ENCODE measurements at places on chromosomes 7 and 10.

DNA sequence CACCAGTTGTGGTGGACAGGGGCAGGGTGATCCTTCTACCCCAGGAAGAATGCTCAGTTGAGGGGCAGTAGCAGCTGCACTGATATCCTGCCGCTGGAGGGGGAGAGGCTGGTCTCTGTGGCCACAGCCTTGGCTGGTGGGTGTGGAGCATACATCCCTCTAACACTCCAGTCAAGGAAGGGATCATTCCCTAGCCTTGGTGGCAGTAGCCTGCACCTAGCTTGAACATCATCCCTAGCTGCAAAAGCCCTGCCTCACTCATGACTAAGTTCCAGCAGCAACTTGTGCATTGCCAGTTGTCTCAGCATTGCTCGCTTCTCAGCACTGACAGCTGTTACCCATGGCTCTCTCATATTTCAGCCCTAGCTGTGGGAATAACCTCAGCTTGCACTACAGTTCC lies 688.9 kb upstream of the POT1 start:
- no peak for DNase-seq

GRCh38 chr7:140540136-140540777 lies 61.0 kb upstream of the MKRN1 start:
- DNase-seq: no peak

DNA sequence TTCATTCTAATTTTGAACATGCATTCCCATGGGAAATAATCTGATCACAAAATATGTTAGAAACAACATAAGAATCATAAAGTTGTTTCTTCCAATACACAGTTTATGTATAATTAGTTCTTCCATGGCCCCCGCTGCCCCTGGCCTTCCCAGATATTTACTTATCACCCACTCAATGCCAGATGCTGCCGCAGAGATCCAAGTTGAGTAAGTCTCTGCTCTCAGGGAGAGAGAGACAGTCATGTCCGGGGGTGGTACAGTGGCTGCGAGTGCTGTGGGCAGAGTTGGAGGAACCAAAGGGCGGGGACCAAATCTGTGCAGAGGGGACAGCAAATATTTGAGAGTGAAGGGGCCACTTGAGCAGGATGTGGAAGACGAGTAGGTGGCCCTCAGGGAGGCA lies 37.1 kb downstream of the COL26A1 start:
- no peak for DNase-seq

GRCh38 chr7:28299556-28299955 lies 112.8 kb upstream of the CREB5 start:
- no peak for DNase-seq

DNA sequence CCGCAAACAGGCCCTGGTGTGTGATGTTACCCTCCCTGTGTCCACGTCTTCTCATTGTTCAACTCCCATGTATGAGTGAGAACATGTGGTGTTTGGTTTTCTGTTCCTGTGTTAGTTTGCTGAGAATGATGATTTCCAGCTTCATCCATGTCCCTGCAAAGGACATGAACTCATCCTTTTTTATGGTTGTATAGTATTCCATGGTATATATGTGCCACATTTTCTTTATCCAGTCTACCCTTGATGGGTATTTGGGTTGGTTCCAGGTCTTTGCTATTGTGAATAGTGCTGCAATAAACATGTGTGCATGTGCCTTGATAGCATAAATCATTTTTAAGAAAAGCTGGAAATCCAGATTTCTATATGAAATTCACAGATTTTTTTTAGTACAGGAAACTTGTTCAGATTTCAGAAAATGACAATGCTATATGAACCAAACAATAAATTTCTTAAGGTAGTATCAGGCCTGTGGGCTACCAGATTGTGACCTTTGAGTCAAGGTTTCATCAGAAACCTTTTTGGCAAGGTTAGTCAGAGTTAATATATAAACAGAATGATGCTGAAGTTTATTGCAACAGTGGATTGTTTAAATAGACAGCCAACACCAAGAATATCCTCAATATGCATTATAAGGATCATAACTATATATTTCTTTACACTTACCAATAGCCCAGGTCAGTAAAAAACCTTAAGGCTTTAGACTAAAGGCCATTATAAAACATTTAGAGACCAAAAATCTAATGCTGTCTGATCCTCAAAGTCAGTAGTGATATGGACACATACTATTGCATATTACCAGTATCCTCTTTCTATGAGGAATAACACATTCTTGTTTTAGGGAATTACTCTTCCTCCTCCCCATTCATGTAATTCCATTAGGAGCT lies 68.7 kb upstream of the PAPSS2 start:
- no peak for DNase-seq

- no peak for DNase-seq
Observed at GRCh38 chr7:92793656-92794205, 42.6 kb downstream of the CDK6 start.

GRCh38 chr7:94115316-94115715 lies 111.2 kb upstream of the BET1 start:
- no peak for DNase-seq

GRCh38 chr7:30713392-30713791 lies 31.1 kb upstream of the CRHR2 start:
- no peak for DNase-seq

- DNase-seq: no peak
Observed at GRCh38 chr10:101260764-101261481, 31.7 kb upstream of the LBX1 start.

DNA sequence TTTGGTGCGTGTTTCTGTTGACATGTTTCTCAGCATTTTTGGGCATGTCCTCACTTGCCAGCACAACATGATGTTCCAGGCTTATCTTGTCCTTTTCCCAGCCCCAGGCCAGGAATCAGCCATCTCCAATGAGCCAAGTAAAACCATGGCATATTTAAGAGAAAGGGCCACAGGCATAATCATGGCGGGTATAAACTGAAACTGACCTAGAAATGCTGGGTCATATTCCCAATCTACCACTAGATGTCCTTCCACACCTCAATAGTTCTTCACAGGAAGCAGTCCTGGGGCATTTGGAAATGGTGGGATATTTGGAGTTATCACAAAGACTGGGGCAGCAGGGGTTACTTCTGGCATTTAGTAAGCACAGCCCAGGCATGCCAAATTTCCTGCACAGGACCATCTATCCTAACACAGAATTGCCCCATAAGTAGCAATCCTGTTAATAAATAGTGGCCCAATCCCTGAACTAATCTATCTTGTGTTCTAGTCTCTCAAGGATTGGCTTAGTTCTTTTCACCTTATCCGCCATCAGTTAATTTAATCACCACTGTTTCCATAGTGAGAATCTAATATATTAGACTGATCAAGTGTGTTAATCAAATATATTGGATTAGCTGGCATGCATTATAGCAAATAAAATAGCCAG lies 101.6 kb downstream of the NPSR1 start:
- DNase-seq: no peak

- no peak for DNase-seq
Observed at GRCh38 chr7:7869651-7870050, 98.9 kb upstream of the GLCCI1 start.

GRCh38 chr7:25795824-25796235 lies 356.2 kb upstream of the NFE2L3 start:
- DNase-seq: no peak

- DNase-seq: no peak
Observed at GRCh38 chr10:122966879-122967278, 12.9 kb upstream of the C10orf88 start.

DNA sequence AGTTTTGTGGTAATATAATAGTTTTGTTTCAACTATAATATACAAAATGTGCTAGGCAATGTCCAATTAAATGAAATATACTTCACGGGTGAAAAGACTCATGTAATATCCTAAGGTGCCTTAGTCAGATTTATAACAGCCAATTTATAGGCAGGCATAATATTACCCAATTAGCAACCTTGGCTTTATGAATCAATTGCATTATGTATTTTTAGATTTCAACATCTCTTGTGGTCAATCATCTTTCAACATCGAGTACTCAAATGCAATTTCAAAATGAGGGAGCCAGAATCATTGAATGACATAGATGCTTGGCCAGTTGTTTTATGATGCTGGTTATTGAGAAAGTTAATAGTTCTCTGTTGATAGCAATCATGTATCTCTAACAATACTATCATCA lies 110.3 kb upstream of the SP8 start:
- DNase-seq: no peak

Measured in activated naive CD4-positive, alpha-beta T cell (primary cell).